Stomach (tissue), 19 donors: ENCODE measurements at places on chromosomes 11 and 22. TPM values are rescaled to one million over a fixed set of nuclear protein-coding genes. Genes with fewer than 3 reads are reported as not detected.

GRCh38 chr11:114440971-114441763 lies 1.9 kb downstream of the REXO2 start:
- peaks cover 22% of the 10 kb centered on the region for H3K4me1 ChIP-seq
- H3K27ac ChIP-seq, result peak overlapping the region; percentile 86
- no peaks in the 10 kb centered on the region for H3K27me3 ChIP-seq
- DNase-seq, result no peak
- no peak overlapping the region for H3K4me3 ChIP-seq
- H3K36me3 ChIP-seq, result peaks cover 20% of the 10 kb centered on the region

GRCh38 chr11:3138178-3139085 lies 26.7 kb downstream of the OSBPL5 start:
- H3K27ac ChIP-seq, result no peak overlapping the region
- peaks cover 6% of the 10 kb centered on the region for H3K36me3 ChIP-seq

- H3K36me3 ChIP-seq, result no peaks in the 10 kb centered on the region
- no peak overlapping the region for H3K4me3 ChIP-seq
- DNase-seq, result no peak
- H3K27ac ChIP-seq, result no peak overlapping the region
These were observed 4.1 kb upstream of the WDR74 start for GRCh38 chr11:62843466-62843865.

DNA sequence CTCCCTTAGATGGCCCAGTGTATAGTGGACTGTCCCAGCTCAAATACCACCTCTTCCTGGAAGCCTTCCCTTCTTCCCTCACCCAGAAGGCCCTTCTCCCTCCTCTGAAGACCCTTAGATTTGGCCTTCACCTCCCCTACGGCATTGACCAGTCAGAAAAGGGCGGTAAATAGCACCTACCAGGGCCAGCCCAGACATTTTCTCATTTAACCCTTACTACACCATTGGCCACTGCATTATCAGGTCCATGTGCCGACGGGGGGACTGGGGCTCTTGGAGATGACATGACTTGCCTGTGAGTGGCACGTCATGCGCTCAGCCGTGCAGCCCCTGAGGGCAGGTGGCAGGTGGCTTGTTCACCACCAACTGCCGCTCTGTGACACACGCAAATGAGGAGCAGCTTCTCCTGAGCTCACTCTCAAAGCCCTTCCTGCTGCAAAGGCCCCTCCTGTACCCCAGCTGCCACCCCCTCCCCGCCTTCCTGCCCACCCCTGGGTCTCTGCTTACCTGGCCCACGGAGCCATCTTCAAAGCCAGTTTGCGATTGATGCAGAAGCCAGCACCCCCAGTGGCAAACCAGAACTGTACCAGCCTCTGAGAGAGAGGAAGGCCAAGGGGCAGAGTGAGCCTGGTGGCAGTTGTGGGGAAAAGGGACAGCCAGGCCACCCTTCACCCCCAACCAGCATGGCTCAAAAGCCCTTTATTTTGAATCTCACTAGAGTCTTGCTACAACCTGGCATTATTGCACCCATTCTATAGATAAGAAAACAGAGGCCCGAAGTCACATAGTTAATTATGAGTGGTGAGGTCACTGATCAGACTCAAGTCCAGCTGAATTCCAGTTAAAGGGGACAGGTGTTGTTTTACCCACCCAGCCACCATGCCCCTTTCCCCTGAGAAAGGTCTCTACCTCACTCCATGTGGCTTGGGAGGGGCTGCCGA lies 9.5 kb downstream of the MFNG start:
- no peak overlapping the region for H3K27ac ChIP-seq
- H3K36me3 ChIP-seq, result peaks cover 29% of the 10 kb centered on the region
- H3K27me3 ChIP-seq, result peaks cover 4% of the 10 kb centered on the region
- H3K4me3 ChIP-seq, result no peak overlapping the region
- DNase-seq, result no peak

DNA sequence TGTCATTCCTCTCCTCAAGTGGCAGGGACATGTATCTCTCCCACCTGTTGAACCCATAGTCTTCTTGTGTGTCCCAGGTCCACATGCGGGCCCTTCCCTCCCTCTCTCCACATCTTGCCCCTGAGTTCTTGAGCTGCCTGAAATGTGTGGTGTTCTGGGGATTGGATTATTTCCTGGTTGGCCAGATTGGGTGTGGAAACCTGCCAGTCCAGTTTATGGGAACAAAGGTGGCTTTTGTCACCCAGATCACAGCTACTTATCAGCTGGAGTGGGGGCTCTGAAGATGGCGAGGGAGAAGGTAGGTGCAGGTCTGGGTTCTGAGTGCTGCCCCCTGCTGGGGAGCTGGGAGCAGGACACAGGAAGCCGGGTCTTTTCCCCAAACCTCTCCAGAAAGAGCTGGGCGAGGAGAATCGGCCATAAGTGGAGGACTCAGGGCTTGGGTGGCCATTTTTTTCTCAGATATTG lies 14.2 kb downstream of the DTX4 start:
- H3K4me3 ChIP-seq, result no peak overlapping the region
- peaks cover 24% of the 10 kb centered on the region for H3K36me3 ChIP-seq
- DNase-seq, result peak; percentile 73

DNA sequence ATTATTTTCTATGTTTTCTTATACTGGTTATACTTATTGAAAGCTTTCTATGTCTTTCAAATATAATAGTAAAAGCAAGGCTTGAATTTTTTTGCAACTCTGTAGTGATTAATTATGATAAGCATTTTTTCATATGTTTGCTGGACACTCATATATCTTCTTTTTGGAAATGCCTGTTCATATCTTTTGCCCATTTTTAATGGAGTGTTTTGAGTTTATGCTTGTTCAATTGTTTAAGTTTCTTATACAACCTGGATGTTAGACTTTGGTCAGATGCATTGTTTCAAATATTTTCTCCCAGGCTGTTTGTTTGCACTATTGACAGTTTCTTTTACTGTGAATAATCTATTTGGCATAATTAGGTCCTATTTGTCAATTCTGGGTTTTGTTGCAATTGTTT lies 11.9 kb downstream of the OR52H1 start:
- no peak for DNase-seq
- no peaks in the 10 kb centered on the region for H3K36me3 ChIP-seq
- H3K4me1 ChIP-seq, result no peaks in the 10 kb centered on the region
- no peaks in the 10 kb centered on the region for H3K27me3 ChIP-seq
- no peak overlapping the region for H3K27ac ChIP-seq
- no peak overlapping the region for H3K4me3 ChIP-seq

DNA sequence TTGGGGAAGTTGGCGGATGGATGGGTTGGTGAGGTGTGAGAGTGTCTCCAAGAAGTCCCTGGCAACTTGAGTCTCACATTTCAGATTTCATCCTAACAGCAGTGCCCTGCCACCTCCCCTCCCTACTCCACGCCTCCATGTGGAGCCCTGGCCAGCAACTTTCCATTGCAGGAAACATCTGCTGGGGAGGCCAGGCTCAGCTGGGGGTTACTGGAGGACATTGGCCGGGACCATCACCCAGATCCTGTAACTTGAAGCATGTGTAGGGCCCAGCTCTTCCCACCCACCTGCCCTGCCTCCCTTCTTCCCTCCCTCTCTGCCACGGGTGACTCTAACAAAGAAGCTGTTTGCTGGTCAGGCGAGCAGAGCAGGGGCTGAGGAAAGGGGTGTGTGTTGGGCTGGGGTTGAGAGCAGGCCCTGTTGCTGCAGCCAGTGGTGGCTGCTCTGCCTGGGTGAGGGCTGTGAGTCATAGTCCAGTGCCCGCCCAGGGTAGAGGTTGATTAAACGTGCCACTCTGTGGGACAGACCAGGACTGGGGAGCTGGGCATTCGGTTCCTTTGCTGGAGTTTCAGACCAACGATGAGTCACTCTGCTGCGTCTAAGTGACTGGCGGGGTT lies 64.0 kb downstream of the SCN3B start:
- H3K4me3 ChIP-seq, result peak overlapping the region; percentile 48
- H3K27me3 ChIP-seq, result no peaks in the 10 kb centered on the region
- H3K4me1 ChIP-seq, result peaks cover 45% of the 10 kb centered on the region

GRCh38 chr22:37210041-37210803 lies 2.1 kb downstream of the SSTR3 start:
- no peak overlapping the region for H3K4me3 ChIP-seq
- H3K27ac ChIP-seq, result no peak overlapping the region
- H3K36me3 ChIP-seq, result no peaks in the 10 kb centered on the region
- no peak for DNase-seq
- no peaks in the 10 kb centered on the region for H3K4me1 ChIP-seq

- H3K36me3 ChIP-seq, result no peaks in the 10 kb centered on the region
- H3K27me3 ChIP-seq, result peaks cover 33% of the 10 kb centered on the region
- no peak overlapping the region for H3K27ac ChIP-seq
- peaks cover 21% of the 10 kb centered on the region for H3K4me1 ChIP-seq
- DNase-seq, result no peak
These were observed 74.6 kb downstream of the CELSR1 start for GRCh38 chr22:46462726-46463371.

DNA sequence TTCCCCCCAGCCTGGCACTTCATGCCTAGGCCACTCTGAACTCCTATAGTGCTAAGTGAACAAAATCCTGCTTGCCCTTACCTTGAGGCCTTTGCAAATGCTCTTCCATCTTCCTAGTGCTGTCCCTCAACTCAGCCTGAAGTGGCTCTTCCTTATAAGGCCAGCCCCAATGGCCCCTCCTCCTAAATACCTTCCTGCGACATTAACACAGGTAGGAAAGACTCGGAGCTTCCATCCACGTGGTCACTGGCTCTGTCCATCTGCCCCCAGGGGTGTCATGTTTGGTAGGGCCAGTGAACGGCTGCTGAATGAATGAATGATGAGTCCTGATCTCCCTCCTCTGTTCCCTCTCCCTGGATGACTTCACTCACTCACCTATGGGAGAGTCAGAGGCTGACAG lies 4.2 kb downstream of the PDE2A start:
- no peak overlapping the region for H3K27ac ChIP-seq
- no peaks in the 10 kb centered on the region for H3K36me3 ChIP-seq
- H3K27me3 ChIP-seq, result peaks cover 86% of the 10 kb centered on the region
- H3K4me1 ChIP-seq, result no peaks in the 10 kb centered on the region

DNA sequence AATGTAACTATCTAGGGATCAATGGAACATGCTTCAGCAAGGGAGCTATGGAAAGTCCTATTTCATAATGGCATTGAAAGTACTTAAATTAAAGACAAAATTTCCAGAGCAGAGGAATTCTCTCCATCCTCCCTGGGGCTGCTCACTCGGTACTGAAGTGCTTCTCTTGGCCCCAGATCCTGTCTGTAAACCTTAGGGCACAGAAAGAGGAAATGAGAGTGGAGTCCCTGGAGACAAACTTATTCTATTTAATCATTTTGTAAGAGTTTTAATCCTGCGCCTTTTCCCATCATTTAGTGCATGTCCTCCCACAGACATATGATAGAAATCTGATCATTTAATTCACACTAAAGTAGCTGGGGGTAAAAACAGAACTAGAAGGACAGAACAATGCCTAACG lies 20.9 kb upstream of the PAMR1 start:
- H3K4me3 ChIP-seq, result no peak overlapping the region
- H3K4me1 ChIP-seq, result no peaks in the 10 kb centered on the region
- no peaks in the 10 kb centered on the region for H3K27me3 ChIP-seq
- no peak for DNase-seq
- H3K36me3 ChIP-seq, result no peaks in the 10 kb centered on the region
- H3K27ac ChIP-seq, result no peak overlapping the region

GRCh38 chr11:128925250-128925600 lies 17.4 kb downstream of the TP53AIP1 start:
- DNase-seq, result no peak
- H3K27me3 ChIP-seq, result peaks cover 11% of the 10 kb centered on the region
- no peaks in the 10 kb centered on the region for H3K4me1 ChIP-seq
- no peak overlapping the region for H3K27ac ChIP-seq
- H3K36me3 ChIP-seq, result no peaks in the 10 kb centered on the region

- DNase-seq, result no peak
- H3K4me1 ChIP-seq, result no peaks in the 10 kb centered on the region
- H3K27me3 ChIP-seq, result no peaks in the 10 kb centered on the region
- no peaks in the 10 kb centered on the region for H3K36me3 ChIP-seq
- H3K27ac ChIP-seq, result no peak overlapping the region
These were observed 20.1 kb downstream of the PTPN5 start for GRCh38 chr11:18771266-18772035.

DNA sequence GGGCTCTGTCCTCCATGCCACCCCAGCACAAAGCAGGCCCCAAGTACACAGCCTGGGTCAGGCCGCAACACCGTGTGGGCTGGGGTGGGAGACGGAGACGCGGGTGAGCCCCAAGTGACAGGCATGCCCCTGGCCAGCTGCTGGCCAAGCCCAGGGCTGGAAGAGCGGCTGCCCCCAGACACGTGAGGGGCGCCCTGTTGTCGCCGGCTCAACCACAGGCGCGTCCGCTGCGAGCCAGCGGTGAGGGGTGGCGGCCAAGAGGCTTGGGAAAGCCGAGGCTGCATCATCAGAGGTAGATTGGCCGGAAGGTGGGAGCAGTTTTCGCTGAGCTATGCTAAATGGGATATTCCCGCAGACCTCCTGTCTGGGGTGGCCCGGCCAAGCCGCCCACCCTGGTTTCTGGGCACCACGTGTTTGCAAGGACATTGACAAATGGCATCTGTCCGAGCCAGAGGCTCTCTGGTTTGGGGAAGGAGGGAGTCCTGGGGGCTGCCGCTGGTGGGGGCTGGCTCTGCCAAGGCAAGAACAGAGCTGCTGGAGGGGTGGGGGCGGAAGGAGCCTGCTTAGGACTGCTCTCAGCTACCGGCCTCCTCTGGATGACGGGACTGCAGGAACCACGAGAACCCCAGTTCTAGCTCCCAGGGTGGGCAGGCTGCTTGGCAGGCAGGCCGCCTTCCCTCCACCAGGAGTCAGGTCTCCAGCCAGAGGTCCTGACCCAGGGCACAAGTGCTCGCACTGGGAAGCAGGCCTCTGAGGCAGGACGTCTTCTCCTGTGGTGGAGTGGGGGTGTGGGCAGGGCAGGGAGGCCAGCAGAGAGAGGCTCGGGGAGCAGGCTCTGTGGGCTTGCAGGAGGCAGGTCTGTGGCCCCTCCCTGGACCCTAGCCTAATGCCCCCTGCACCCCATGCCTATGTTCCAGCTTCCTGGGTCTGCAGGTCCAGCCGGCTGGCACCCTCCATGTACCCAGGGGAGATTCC lies 552 bp downstream of the PRR33 start:
- H3K4me3 ChIP-seq, result no peak overlapping the region
- H3K27me3 ChIP-seq, result peaks cover 20% of the 10 kb centered on the region
- no peaks in the 10 kb centered on the region for H3K36me3 ChIP-seq
- peaks cover 33% of the 10 kb centered on the region for H3K4me1 ChIP-seq

- no peak overlapping the region for H3K4me3 ChIP-seq
- no peaks in the 10 kb centered on the region for H3K36me3 ChIP-seq
- no peak overlapping the region for H3K27ac ChIP-seq
- no peak for DNase-seq
These were observed 232.0 kb downstream of the BUD13 start for GRCh38 chr11:116540645-116541304.

GRCh38 chr11:36738292-36738861 lies 140.3 kb upstream of the RAG2 start:
- H3K4me1 ChIP-seq, result no peaks in the 10 kb centered on the region
- no peaks in the 10 kb centered on the region for H3K36me3 ChIP-seq
- H3K27me3 ChIP-seq, result no peaks in the 10 kb centered on the region
- no peak overlapping the region for H3K4me3 ChIP-seq
- no peak overlapping the region for H3K27ac ChIP-seq
- no peak for DNase-seq

TTC38 gene
- 35.2 TPM for total RNA-seq

OR52K1 gene
- not detected for total RNA-seq

KRTAP5-7 gene
- 4.8 TPM for total RNA-seq

NCF4 gene
- total RNA-seq, result 7.2 TPM

HARBI1 gene
- total RNA-seq, result not detected

CARD10 gene
- 28.4 TPM for total RNA-seq

CRYBB2 gene
- total RNA-seq, result not detected

SSTR3 gene
- 0.37 TPM for total RNA-seq

DDI1 gene
- total RNA-seq, result not detected
